ENCODE measurements at places on chromosomes 5 and 9.

- no peaks in the 10 kb centered on the region for H3K36me3 ChIP-seq
- no peaks in the 10 kb centered on the region for H3K27me3 ChIP-seq
These were observed 49.4 kb upstream of the ZNF608 start for GRCh38 chr5:124795829-124796228.

DNA sequence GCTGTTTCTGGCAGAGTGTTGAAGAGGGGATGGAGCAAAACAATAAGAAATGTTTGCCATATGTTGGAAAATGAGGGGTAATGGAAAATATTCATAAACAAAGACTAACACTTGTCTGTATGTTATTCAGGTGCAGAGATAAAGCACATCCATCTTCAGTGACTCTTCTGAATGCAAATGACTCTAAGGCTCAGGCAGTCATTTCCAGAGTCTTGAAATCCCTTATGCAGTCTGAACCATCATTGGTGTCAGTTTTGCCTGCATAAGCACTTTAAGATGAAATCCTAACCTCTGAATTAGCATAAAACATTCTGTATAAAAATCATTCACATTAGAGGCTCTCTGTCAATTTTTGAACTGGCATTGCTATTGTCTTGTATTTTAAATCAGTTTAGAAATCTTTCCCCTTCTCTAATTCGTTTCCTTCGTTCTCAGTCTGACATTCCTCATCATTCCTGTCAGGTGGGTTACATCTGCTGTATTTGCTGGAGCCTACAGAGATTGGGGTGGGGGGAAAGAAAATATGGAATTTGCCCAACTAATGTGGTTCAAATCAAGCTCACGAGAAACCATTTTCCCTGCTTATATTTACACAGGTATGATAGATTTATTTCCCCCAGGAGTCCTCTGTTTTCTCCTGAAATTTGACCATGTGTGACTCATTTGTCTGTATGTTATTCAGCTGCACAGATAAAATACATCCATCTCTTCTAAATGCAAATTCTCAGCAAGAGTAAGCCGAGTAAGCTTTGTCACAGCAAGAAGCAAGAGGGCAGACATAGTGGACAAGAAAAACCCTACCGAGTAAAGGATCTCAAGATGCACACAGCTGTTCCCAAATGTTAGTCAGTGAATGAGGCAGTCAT is 31.6 kb downstream of the ENC1 start:
- H3K4me3 ChIP-seq = no peak overlapping the region
- no peaks in the 10 kb centered on the region for H3K36me3 ChIP-seq
- H3K27ac ChIP-seq = no peak overlapping the region
- H3K27me3 ChIP-seq = no peaks in the 10 kb centered on the region
- no peak for DNase-seq

DNA sequence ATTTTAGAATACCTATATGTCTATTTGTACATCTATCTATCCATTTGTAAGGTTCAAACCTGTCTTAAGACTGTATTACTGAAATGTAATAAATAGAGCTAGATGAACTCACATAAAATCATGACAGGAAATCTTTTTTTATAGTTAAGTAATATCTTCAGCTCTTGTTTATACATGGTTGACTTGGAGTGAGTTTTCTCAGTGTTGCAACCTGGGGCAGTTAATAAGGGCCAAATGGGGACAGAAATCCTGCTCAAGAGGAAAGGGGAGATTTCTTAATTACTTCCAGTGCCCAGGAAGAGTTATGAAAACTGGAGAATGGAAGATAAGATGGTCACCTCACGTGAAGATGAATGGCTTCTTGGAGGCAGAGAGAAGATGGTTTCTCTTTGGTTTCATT is 265.1 kb upstream of the FBXL7 start:
- no peak for DNase-seq
- no peaks in the 10 kb centered on the region for H3K4me1 ChIP-seq
- no peaks in the 10 kb centered on the region for H3K36me3 ChIP-seq

- no peaks in the 10 kb centered on the region for H3K36me3 ChIP-seq
- H3K4me3 ChIP-seq = no peak overlapping the region
- no peaks in the 10 kb centered on the region for H3K27me3 ChIP-seq
- DNase-seq = no peak
These were observed 91.2 kb downstream of the PDZD2 start for GRCh38 chr5:31730139-31730538.

GRCh38 chr9:89410641-89411350 is 87.1 kb downstream of the SEMA4D start:
- H3K4me1 ChIP-seq = peaks cover 29% of the 10 kb centered on the region
- H3K27ac ChIP-seq = no peak overlapping the region
- peaks cover 6% of the 10 kb centered on the region for H3K36me3 ChIP-seq
- H3K4me3 ChIP-seq = no peak overlapping the region
- no peaks in the 10 kb centered on the region for H3K27me3 ChIP-seq
- no peak for DNase-seq

DNA sequence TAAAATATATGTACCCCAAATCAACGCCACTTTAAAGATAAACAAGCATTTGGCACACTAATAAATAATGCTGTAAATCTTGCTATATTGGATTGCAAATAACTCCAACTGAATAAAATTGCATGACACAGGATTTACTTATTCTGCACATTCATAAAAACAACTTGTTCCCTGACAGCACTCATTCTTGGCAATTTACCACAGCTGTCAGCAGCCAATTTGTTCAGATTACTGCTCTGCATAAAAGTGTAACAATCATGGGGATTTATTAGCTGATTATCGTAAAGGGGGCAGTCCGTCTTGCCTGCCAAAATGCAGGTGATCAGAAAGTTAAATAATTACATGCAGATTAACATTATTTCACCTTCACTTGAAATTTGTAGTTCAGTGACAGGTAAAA is 285.3 kb downstream of the SLF1 start:
- DNase-seq = peak; percentile 58
- no peaks in the 10 kb centered on the region for H3K36me3 ChIP-seq
- H3K27me3 ChIP-seq = no peaks in the 10 kb centered on the region

DNA sequence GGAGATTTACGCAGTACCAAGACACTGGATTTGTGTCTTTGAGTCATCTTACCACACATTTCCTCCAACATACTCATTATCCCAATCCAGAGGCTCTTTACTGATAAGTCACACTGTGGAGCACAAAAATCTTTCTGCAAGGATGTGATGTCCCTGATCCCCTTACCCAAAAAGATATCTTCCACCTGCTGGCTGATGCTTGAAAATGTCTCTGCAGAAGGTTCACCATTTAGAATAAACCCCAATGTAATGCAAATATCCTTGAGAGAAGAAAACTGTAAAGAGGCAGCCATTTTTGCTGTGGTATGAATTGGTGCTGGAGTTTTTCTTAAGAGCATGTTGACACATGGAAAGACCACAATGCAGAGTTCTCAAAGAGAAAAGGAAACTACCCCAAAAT is 65.7 kb upstream of the RORB start:
- H3K27ac ChIP-seq = no peak overlapping the region
- no peak overlapping the region for H3K4me3 ChIP-seq
- DNase-seq = no peak
- H3K27me3 ChIP-seq = no peaks in the 10 kb centered on the region
- no peaks in the 10 kb centered on the region for H3K4me1 ChIP-seq

- DNase-seq = no peak
- H3K27me3 ChIP-seq = no peaks in the 10 kb centered on the region
- H3K27ac ChIP-seq = no peak overlapping the region
These were observed 158.7 kb downstream of the TMEM167A start for GRCh38 chr5:82918311-82919031.

GRCh38 chr9:106438928-106439327 is 424.0 kb upstream of the ZNF462 start:
- H3K27me3 ChIP-seq = no peaks in the 10 kb centered on the region
- H3K36me3 ChIP-seq = no peaks in the 10 kb centered on the region
- H3K4me3 ChIP-seq = no peak overlapping the region
- H3K27ac ChIP-seq = no peak overlapping the region

DNA sequence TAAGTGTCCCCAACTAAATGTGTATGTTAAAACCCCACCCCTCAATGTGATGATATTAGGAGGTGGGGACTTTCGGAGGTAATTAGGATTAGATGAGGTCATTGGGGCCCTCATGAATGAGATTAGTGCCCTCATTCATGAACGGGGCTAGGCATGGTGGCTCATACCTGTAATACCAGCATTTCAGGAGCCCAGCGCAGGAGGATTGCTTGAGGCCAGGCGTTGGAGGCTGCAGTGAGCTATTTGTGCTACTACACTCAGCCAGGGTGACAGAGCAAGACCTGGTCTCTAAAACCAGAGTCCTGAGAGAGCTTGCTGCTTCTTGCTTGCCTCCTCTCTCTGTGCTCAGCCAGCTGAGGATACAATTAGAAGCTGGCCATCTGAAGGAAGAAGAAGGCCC is 62.1 kb upstream of the HSPA9 start:
- H3K4me1 ChIP-seq = no peaks in the 10 kb centered on the region
- no peak overlapping the region for H3K4me3 ChIP-seq
- H3K36me3 ChIP-seq = no peaks in the 10 kb centered on the region
- H3K27me3 ChIP-seq = no peaks in the 10 kb centered on the region

- H3K27me3 ChIP-seq = no peaks in the 10 kb centered on the region
- no peaks in the 10 kb centered on the region for H3K36me3 ChIP-seq
- no peaks in the 10 kb centered on the region for H3K4me1 ChIP-seq
- no peak overlapping the region for H3K4me3 ChIP-seq
These were observed 572.5 kb upstream of the RGMB start for GRCh38 chr5:98200726-98201541.

GRCh38 chr9:93891549-93892310 is 63.4 kb downstream of the BARX1 start:
- H3K4me3 ChIP-seq = no peak overlapping the region
- no peaks in the 10 kb centered on the region for H3K36me3 ChIP-seq
- no peak overlapping the region for H3K27ac ChIP-seq
- H3K27me3 ChIP-seq = no peaks in the 10 kb centered on the region

DNA sequence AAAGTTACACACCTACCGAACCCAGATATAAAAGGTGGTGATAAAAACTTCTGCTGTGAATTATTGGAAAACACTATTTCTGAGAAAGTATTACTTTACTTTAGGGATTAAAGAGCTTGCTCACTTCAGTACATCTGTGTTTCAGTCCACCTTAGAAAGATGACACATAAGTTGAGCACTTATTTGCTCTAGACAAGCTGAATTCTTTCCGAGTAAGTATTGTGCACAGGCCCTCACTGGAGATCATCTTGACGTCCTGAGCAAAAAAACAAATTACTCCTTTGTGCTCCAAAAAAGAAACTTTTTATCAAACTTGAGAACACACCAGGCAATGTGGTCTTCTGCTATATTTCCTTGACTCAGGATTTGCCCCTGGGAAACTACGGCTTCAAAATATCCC is 231.0 kb upstream of the GRAMD2B start:
- no peak overlapping the region for H3K27ac ChIP-seq
- DNase-seq = no peak
- H3K27me3 ChIP-seq = no peaks in the 10 kb centered on the region
- H3K4me1 ChIP-seq = no peaks in the 10 kb centered on the region
- H3K36me3 ChIP-seq = no peaks in the 10 kb centered on the region

- no peaks in the 10 kb centered on the region for H3K36me3 ChIP-seq
- no peaks in the 10 kb centered on the region for H3K27me3 ChIP-seq
- H3K4me1 ChIP-seq = no peaks in the 10 kb centered on the region
- H3K4me3 ChIP-seq = no peak overlapping the region
- DNase-seq = no peak
These were observed 639.4 kb downstream of the SEMA5A start for GRCh38 chr5:8906303-8906967.

DNA sequence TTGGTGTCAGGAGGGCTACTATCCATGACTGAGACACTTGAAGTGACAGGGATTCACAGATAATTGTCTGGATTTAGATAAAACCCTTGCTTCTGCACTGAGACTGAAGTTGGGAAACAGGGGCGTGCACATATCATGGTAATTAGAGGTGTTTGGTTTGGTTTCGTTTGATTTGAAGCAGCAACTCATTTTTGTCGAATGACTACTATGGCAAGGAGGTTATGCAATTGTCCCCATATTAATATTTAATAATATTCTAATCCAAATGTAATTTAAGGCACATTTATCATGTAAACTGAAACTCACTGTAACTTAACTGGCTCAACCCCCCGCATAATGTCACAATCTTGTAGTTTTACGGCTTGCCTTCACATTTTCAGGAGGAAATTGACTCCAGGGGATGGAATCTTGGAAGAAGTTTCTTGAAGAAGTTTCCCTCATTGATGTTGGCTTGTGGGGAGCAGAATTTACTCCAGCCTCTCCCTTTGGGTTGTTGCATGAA is 12.5 kb downstream of the ZNF366 start:
- no peak overlapping the region for H3K4me3 ChIP-seq
- no peaks in the 10 kb centered on the region for H3K4me1 ChIP-seq
- DNase-seq = no peak

GRCh38 chr5:172905346-172906140 is 53.7 kb upstream of the RPL26L1 start:
- DNase-seq = no peak
- no peak overlapping the region for H3K4me3 ChIP-seq
- peaks cover 35% of the 10 kb centered on the region for H3K4me1 ChIP-seq
- no peaks in the 10 kb centered on the region for H3K27me3 ChIP-seq

DNA sequence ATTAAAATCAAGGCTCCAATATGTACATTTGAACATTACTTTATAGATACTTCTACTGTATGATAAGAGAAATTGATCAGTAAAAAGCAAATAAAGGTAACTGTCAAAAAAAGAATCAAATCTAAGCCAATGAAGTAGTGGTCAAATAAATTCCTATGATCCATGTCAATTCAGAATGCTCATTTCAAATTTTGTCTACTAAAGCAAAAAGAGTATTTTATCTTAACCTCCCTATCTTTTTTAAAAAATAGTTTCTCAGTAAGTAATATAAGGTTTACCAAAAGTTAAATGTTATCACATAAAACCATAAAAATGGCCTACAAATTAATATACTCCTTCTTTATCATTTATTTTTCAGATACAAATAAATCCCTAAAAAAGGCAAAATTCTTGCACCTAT is 165.9 kb downstream of the AGTPBP1 start:
- H3K4me1 ChIP-seq = no peaks in the 10 kb centered on the region
- DNase-seq = no peak
- H3K4me3 ChIP-seq = no peak overlapping the region
- no peaks in the 10 kb centered on the region for H3K27me3 ChIP-seq

- no peaks in the 10 kb centered on the region for H3K36me3 ChIP-seq
- H3K4me3 ChIP-seq = no peak overlapping the region
- H3K27me3 ChIP-seq = no peaks in the 10 kb centered on the region
- H3K27ac ChIP-seq = no peak overlapping the region
- no peaks in the 10 kb centered on the region for H3K4me1 ChIP-seq
- DNase-seq = peak; percentile 84
These were observed 325.1 kb downstream of the GADD45G start for GRCh38 chr9:89929673-89930480.

GRCh38 chr5:172144291-172144815 is 43.7 kb downstream of the STK10 start:
- DNase-seq = no peak
- no peak overlapping the region for H3K4me3 ChIP-seq
- no peak overlapping the region for H3K27ac ChIP-seq
- no peaks in the 10 kb centered on the region for H3K4me1 ChIP-seq
- no peaks in the 10 kb centered on the region for H3K27me3 ChIP-seq

DNA sequence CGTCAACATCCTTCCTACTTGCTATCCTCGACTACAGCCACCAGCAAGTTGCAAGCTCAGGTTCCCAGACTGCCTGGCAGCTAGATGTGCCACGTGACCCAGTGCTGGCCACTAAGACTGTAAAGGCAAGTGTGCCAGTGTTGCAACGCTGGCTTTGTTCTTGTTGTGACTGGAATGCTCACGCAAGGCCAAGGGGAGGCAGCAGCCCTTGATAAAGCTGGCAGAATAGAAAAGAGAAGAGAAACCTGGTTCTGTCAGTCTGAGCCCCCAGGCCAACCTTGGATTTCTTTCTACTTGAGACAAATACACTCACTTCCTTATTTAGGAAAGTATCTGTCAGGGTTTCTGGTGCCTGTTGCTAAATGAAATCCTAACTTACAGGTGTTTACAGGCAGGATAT is 113.0 kb downstream of the KLHL3 start:
- DNase-seq = no peak
- H3K27me3 ChIP-seq = no peaks in the 10 kb centered on the region
- H3K4me3 ChIP-seq = no peak overlapping the region

Measured in kidney (tissue), 22 donors.